Bladder microvascular endothelial cell (primary cell): ENCODE measurements at places on chromosomes 7 and 10. TPM values are rescaled to one million over a fixed set of nuclear protein-coding genes. Genes with fewer than 3 reads are reported as not detected.

Gene MMRN2
- total RNA-seq, result 203 and 292 TPM in 2 replicates

Gene PILRA
- total RNA-seq, result 0.06 and 0.16 TPM in 2 replicates

Gene JAKMIP3
- total RNA-seq, result 0.06 TPM in 1 of 2 replicates, not detected in the other

Gene ENTPD1
- 10.3 and 16.8 TPM in 2 replicates for total RNA-seq

Gene ZNF365
- 0.25 TPM in 1 of 2 replicates, not detected in the other for total RNA-seq

Gene CHPF2
- total RNA-seq, result 28.3 and 62.9 TPM in 2 replicates

Gene COL17A1
- 0.49 and 0.88 TPM in 2 replicates for total RNA-seq

Gene FZD8
- 10.2 and 23.8 TPM in 2 replicates for total RNA-seq

Gene NUTM2B
- total RNA-seq, result 0.16 and 0.25 TPM in 2 replicates

Gene ZNF273
- 3.1 and 8.4 TPM in 2 replicates for total RNA-seq
